ENCODE measurements at places on chromosomes 3 and 15.

DNA sequence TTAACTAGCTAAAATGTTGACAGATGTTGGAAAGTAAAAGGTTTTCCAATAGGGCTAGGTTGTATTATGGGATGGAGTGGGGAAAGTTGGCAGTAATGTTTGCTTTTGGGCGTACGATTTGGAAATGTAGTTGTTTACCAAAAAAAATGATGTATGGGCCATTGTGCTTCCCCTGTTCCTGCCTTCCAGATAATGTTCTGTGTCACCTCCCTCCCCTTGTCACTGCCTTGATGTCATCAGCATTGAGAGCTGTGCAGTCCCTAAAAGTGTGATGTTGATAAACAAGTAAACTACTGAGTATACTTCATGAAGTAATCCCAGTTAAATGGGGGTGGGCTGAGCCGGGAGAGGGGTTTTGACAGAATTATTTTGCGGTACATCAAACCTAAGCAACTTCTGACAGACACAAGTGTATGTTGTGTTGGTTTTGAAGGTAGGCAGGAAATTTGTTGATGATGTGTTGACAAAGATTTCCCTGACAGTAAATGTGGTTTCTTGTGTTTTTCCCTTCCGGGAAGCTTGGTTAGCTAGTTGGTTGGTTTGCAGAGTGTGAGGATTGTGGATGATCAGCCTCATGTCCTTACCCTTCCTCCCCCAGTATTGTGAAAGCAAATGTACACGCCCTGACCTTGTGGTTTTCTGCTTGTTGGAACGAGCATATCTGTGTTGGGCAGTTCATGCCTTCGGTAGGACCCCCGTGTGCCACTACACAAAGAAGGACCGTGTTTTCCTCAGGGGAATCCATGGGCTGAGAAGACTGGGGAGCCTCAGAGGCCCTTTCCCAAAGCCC is 87.3 kb downstream of the PGPEP1L start:
- DNase-seq = no peak

GRCh38 chr15:75029378-75030022 is 6.1 kb downstream of the PPCDC start:
- peak; percentile 81 for DNase-seq

GRCh38 chr3:69368129-69368741 is 17.7 kb downstream of the FRMD4B start:
- no peak for DNase-seq

DNA sequence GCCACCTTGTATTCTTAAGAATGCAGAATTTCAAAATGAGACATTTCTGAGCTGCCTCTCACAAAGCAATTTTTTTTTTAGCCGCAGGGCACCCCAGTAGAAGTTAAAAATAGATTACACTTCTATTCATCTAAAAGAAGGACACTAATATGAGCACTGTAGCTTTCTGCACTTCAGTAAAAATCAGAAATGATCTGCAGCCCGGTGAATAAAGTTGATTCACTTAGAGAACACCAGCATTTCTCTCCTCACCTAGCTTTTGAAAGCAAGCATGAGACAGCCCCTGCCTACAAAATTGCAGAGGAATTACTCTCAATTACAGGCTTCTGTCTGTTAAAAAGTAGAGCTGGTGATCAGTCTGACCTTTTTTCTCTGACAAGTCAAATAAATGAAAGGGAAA is 1062.4 kb downstream of the FHIT start:
- DNase-seq = no peak

DNA sequence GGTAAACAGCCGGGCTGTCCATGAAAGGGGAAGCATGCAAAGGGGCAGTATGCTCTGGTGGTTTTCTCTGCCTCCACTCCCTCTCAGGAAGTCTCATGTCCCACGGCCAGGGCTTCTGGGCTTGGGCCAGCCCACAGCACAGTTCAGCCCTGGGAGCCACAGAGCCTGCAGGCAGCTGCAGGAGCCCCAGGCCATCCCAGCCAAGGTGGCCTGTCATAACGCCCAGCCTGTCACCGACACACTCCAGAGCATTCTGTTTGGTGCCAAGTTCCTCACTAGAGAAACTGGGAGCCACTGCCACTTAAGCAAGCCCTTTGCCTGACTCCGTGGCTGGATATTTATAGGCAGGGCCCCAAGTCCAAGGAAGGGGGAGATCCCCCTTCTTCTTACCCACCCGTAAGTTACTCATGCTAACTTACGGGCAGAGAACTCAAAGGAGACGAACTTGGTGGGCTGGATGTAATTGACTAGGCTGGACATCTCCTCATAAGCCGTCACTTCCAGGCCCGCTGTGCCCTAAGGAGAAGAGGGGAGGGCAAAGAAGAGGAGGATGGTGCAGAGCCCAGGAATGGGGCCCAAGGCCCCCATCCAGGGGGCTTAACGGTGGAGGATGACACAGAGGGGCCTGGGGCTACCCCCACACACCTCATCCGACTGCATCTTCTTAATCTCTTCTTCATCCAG is 11.7 kb downstream of the PLCB2 start:
- no peak for DNase-seq

- DNase-seq = no peak
Measured at GRCh38 chr15:56763141-56763895, 30.0 kb upstream of the ZNF280D start.

GRCh38 chr3:32945136-32945535 is 6.3 kb upstream of the CCR4 start:
- DNase-seq = no peak

Measured in activated T-helper 9 cell treated with anti-CD3 and anti-CD28 coated beads, Interleukin-2, amount 50 U/mL, for 16 hours (primary cell).